Neural crest cell (in vitro differentiated cells): ENCODE measurements at places on chromosomes 11 and 22. TPM values are rescaled to one million over a fixed set of nuclear protein-coding genes. Genes with fewer than 3 reads are reported as not detected.

Gene PARVG
- 0.14 and 0.23 TPM in 2 replicates for total RNA-seq

DNA sequence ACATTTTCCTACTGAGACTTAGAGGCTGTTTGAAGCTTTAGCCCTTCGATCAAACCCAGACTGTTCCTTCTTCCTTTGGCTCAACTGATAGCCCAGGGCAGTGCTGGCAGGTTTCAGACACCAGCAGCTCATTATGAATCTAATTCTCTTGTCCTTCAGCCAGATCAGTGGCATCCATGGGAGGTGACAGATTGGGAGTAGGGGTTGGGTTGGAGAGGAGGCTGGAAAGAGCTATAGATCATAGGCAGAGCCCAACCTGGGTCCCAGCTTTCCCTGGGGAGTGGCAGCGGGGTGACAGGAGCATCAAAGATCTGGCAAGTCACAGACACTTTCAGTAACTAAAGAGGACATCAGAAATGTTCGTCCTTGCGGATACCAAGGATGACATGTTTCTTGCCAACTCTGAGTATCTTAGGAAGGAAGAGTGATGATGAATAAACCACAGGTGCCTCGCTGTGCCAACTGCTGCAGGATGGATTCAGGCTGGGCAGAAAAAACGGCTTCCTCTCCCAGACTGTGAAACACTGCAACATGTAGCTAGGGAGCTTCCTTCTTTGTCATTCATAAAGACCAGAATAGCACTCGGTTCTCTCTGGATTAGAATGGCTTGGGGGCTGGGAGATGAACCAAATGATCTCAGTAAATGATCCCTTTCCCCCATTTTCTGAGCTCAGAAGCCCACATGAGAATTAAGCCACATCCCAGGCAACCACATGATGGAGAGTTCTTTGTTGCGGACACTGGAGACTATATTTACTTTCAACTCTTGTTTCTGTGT lies 19.1 kb downstream of the ABCC8 start:
- no peaks in the 10 kb centered on the region for H3K27me3 ChIP-seq
- no peak overlapping the region for H3K4me3 ChIP-seq
- H3K27ac ChIP-seq: no peak overlapping the region
- peaks cover 1% of the 10 kb centered on the region for H3K36me3 ChIP-seq

Gene KRTAP5-2
- not detected in 2 replicates for total RNA-seq

- H3K4me1 ChIP-seq: peaks cover 40% of the 10 kb centered on the region
- DNase-seq: peak; percentile 46
- H3K36me3 ChIP-seq: no peaks in the 10 kb centered on the region
- H3K4me3 ChIP-seq: no peak overlapping the region
Observed at GRCh38 chr22:20240447-20240764, 27.7 kb downstream of the RTN4R start.

DNA sequence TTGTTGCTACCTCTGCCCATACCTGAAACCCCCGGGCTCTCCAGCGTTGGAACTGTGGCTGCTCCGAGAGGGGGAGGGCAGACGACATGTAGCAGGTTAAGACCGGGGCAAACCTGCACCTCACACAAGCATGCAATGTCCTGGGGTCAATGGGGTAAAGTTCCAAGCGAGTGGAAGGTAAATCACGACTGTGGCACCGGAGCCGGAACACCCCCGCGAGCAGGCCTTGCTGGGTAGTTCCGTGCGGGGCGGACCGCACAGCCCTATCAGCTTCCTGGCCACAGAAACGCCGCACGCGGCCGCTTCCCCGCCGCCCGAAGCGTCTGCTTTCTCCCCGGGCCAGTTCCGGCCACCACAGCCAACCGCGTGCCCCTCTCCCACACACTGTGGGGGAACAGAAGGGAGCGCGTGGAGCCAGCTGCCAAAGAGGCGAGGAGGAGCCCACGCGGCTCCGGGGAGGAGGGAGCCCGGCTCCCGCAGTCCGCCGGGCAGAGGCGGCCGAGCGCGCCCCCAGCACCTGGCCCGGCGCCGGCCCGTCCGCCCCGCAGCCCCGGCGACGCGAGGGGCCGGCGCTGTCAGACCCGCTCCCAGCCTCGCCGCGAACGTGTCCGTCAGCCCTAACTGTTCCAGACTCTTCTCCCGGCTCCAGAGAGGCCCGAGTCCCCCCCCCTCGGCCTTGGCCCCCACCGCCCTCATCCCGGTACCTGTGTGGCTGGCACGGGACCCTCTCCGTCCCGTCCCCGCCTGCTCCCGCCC lies 1.6 kb downstream of the SPTBN2 start:
- no peak overlapping the region for H3K27ac ChIP-seq
- H3K27me3 ChIP-seq: peaks cover 57% of the 10 kb centered on the region
- peak overlapping the region; percentile 84 for H3K4me3 ChIP-seq

Gene BAIAP2L2
- 0.51 and 0.52 TPM in 2 replicates for total RNA-seq

GRCh38 chr11:87545858-87546257 lies 508.1 kb downstream of the TMEM135 start:
- peaks cover 8% of the 10 kb centered on the region for H3K4me1 ChIP-seq
- H3K4me3 ChIP-seq: no peak overlapping the region
- no peak overlapping the region for H3K27ac ChIP-seq

DNA sequence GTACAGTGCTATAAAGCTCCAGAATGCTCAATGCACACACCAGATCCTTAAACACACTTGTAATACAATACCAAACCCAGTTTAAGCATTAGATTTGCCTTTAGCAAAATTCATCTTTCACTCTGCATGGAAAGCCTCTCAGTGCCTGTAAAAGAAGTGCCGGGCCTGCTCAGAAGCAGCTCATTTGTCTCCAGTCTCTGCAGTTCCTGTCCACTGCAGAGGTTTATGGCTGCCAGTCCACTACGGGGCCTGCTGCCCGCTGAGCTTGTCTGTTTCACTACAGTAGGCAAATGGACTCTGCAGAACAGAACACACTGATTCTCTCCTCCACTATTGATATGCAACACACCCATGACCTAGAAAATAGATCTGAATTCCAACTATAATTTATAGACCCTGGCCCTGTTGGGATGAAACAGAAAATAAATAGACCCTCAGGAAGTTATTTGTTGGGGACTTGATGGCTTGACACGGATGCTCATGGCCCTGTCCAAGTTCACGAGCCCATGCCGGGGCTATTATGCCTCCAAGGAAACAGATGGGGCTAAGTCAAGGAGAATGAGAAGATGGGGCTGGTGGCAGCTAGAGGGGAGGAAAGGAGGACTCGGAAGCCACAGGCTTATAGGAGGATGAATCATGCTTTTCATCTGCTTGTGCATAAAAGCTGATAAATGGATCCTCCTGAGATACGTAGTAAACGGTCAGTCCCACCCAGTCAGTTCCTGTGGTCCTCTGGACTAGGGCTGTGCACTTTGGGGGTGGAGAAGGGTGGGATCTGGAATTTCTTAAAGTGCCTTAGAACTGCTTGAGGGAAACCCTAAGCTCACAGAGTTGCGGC lies 416.8 kb upstream of the TENM4 start:
- no peak for DNase-seq
- no peaks in the 10 kb centered on the region for H3K36me3 ChIP-seq
- H3K4me1 ChIP-seq: no peaks in the 10 kb centered on the region
- H3K27me3 ChIP-seq: peaks cover 2% of the 10 kb centered on the region
- H3K4me3 ChIP-seq: no peak overlapping the region
- H3K27ac ChIP-seq: no peak overlapping the region

Gene UBQLNL
- total RNA-seq: 0.09 and 0.20 TPM in 2 replicates

- H3K36me3 ChIP-seq: no peaks in the 10 kb centered on the region
- H3K4me3 ChIP-seq: no peak overlapping the region
- no peak for DNase-seq
- H3K4me1 ChIP-seq: peaks cover 4% of the 10 kb centered on the region
- no peak overlapping the region for H3K27ac ChIP-seq
Observed at GRCh38 chr11:32062540-32062939, 28.3 kb upstream of the RCN1 start.

- H3K27ac ChIP-seq: peak overlapping the region; percentile 57
- no peak for DNase-seq
- H3K4me1 ChIP-seq: peaks cover 17% of the 10 kb centered on the region
- no peaks in the 10 kb centered on the region for H3K27me3 ChIP-seq
- no peak overlapping the region for H3K4me3 ChIP-seq
- no peaks in the 10 kb centered on the region for H3K36me3 ChIP-seq
Observed at GRCh38 chr11:1297576-1298473, 11.6 kb downstream of the TOLLIP start.
